Glomerular endothelial cell (primary cell): ENCODE measurements at places on chromosomes 1 and 21. TPM values are rescaled to one million over a fixed set of nuclear protein-coding genes. Genes with fewer than 3 reads are reported as not detected.

DNA sequence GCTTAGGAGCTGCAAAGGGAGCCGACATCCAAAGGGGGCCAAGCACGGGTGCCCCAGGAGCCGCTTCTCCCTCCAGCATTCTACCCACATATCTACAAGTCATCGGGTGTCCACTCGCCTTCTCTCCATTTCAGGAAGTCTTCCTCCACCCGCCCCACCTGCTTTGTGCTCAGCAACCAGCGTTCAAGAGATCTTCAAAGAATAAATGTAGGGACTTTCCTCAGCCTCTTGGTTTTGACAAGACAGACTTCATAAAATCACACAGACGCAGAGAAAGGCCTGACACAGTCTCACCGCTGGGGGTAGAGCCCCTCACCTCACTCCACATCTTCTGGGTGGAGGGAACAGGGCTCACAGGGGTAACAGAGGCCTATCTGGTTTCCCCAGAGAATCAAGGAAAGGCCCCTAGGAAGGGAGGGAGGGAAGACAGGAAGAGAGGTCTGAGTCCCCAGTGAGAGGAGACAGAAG, 49.5 kb downstream of the SSBP3 start:
- no peak for DNase-seq

DNA sequence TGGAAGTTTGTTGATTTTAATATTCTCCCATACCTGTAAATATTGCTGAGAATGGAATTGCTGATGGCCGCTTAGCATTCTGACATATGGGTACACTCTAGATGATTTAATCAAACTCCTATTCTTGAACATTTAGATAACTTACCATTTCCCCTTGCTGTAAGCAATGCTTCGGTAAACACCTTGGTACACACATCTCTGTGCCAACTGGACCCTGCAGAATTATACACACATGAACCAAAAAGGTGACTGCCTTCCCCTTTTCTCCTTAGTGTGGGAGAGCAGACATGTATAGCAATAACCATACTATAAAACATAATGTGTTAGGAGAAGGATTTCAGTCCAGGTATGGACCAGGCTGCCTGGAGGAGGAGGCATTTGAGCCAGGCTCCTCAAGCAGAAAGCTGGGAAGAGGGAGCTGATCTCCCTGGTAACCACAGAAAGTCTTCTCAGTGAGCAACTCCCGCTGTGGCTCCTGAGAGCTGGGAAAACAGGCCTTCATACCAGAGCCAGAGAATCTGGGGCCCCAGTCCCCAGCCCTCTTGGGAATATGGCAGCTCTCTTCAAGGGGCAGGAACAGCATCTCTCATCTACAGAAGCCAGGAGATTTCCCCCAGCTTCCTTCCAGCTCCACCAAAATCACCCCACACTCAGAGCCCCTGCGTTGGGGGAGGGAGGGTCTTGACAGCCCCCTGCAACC, 33.9 kb upstream of the CSF1 start:
- DNase-seq = no peak

DNA sequence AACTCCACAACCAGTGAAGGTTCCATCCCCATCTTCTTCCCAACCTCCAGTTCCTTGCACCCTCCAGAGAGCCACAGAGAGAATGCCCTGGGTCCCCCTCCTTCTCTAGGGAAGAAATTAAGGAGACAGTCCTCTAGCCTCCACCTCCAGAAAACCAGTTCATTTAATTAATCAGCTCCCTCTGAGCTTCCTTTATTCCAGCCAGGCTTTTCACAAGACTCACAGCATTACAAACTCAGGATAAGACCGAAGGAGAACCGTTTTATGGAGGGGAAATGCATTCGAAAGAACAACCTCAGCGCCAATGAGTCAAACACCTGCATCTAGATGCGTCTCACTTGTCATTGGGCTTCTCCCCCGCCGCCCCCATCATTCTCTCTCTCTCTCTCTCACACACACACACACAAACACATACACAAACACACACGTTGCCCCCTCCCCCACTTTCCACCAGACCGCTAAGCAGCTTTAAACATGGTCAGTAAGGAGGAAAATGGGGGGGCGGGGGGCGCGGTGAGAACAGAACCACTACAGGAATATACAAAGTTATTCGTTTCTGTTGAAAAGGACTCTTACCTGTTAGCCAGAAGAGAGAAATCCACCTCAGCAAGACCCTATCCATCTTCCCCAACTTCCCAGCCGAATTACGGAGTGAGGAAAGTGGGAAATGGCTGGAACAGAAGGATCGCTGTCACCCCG, 544 bp downstream of the ILDR2 start:
- DNase-seq = no peak

DNA sequence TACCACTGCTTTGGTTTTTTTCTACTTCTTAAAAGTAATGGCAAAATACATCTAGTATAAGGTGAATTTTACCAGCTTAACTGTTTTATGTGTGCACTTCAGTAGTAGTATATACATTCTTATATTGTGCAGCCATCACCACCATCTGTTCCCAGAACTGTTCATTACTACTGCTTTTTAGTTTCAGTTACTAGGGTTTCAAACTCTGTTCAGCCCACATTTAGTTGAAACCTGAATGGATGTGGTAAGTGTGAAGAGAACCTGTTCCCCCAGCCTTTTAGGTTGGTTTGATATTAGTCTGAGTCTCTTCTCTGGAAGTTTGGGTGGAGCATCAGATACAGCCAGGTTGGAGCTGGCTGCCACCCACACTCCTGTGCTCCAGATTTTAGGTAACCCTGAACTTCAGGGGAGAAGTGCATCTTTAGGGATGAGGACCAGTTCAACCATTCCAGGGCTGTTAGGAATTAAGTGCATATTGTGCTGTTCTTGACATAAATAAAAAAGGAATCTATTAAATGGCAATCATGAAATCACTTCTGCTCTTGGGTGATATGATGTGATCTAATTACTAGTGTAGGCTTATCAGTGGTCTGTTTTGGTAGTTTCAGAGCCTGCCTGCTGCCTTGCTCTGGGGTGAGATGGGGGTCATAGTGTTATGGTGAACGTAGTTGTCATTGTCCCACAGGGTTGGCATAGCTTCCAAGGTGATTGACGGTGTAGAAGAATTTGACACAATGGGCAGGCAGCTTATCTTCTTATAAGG, 32.1 kb downstream of the URB2 start:
- no peak for DNase-seq

GRCh38 chr1:230509281-230509977, 83.3 kb upstream of the PGBD5 start:
- no peak for DNase-seq

DNA sequence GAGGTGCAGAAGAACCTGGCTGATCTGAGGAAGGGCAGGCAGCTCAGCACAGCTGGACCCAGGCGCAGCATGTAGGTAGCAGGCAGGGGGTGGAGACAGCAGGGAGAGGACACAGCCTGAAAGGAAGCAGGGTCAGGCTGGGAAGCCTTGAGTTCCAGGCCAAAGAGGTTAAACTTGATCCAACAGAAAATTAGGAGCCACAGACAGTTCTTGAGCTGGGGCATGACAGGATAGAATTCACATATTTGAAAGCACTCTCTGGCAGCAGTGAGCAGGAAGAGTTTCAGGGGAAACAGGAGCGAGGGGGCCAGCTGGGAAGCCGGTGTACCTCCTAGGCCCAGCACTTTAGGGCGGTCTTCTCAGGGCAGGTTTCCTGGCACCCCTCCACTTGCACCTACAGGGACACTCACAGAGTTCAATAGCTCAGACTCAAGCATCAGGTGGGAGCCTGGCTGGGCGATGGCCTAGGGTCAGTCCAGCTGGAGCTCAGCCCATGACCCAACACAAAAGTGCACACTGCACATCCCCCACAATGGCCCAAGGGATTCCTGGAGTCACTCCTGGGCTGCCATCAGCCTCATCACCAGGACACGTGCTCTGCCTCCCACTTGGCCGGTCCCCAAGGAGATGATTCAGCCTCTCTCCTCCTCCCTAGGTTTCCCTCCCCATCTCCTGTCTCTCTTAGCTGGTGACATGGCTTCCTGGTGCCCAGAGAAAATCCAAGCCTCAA, 22.7 kb downstream of the MATN1 start:
- no peak for DNase-seq

DNA sequence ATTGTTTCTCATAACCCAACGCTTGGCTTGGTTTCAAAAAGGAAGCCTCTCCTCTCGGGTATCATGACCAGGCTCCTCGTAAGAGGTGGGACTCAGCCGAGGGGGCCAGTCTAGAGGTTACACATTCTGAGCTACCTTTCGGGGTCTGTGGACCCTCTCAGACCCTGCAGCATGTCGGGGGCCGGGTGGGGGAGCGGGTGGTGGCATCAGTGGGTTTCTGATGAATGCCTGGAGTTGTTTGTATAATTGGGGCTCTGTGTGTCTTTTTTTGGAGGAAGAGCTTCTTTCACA, 229.3 kb downstream of the CAMTA1 start:
- DNase-seq = no peak

DNA sequence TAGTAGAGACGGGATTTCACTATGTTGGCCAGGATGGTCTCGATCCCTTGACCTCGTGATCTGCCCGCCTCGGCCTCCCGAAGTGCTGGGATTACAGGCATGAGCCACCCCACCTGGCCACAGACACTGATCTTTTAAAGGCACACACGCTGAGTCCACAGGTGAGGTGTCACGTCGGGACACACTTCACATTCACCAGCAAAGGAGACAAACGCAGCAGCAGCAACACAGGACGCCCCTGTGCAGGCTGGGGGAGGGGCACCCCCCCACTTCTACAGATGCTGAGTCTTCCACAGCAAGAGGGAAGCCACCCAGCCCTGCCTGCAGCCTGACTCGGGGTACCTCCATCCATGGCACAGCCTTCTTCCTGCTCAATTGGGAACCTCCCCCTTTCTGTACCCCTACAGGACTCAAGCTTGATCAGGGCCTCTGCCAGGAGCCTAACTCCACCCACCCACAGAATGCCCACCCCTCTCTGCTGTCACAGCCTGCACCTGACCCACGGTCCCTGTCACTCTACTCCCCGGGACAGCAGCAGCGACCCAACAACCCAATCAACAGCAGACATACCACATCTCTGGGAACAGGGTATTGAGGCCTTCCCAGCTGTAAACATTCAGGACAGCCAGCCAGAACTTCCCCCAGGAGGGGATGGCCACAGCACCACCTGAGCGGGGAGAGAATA, 9.5 kb downstream of the LSS start:
- no peak for DNase-seq

GRCh38 chr1:40697436-40697835, 5.9 kb downstream of the NFYC start:
- no peak for DNase-seq

- no peak for DNase-seq
These were observed 2.8 kb downstream of the NRIP1 start for GRCh38 chr21:15061747-15062605.

DNA sequence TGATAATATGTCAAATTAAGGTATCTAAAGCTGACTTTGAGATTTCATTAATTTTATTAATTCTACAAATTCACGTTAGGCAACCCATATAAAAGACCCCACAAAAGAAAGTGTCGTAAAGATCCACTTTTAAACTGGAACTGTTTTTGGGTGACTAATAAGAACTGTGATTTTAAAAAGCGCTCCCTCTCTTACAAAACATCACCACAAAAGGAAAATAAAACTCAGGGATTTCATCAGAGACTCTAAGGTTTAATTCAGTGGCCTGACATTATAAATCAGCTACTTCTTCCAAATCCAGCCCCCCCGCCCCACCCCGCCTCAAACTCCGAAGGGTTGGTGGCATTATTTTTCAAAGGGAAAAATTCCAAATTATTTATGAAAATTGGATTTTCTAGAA, 2.7 kb downstream of the COL24A1 start:
- no peak for DNase-seq

Gene PDC
- total RNA-seq = not detected in 2 replicates

Gene CSMD2
- 0.12 and 0.15 TPM in 2 replicates for total RNA-seq

Gene LPAR3
- 0.06 TPM in 1 of 2 replicates, not detected in the other for total RNA-seq
